ENCODE measurements at places on chromosomes 3 and 15. TPM values are rescaled to one million over a fixed set of nuclear protein-coding genes. Genes with fewer than 3 reads are reported as not detected.
A peak's percentile ranks its signal among the peaks of the same experiment; 100 is the strongest.

The B3GALNT1 gene
- total RNA-seq: 0.47 TPM

The TUSC7 gene
- not detected for total RNA-seq

The IQCF5 gene
- not detected for total RNA-seq

The TMC3 gene
- not detected for total RNA-seq

The ST6GAL1 gene
- total RNA-seq: 179 TPM

The CPA3 gene
- 1.1 TPM for total RNA-seq

The ARGFX gene
- not detected for total RNA-seq

GRCh38 chr15:70767667-70768066, 4.3 kb upstream of the UACA start:
- no peak for DNase-seq
- no peaks in the 10 kb centered on the region for H3K36me3 ChIP-seq
- H3K27ac ChIP-seq: no peak overlapping the region
- H3K4me3 ChIP-seq: no peak overlapping the region

- no peak for DNase-seq
- no peaks in the 10 kb centered on the region for H3K36me3 ChIP-seq
- H3K4me1 ChIP-seq: no peaks in the 10 kb centered on the region
- H3K4me3 ChIP-seq: no peak overlapping the region
- no peaks in the 10 kb centered on the region for H3K27me3 ChIP-seq
These were observed 262.6 kb downstream of the C3orf38 start for GRCh38 chr3:88412346-88412745.

GRCh38 chr15:73383310-73384189, 14.8 kb upstream of the HCN4 start:
- peaks cover 4% of the 10 kb centered on the region for H3K27me3 ChIP-seq
- H3K4me1 ChIP-seq: no peaks in the 10 kb centered on the region
- H3K36me3 ChIP-seq: no peaks in the 10 kb centered on the region
- H3K4me3 ChIP-seq: no peak overlapping the region

DNA sequence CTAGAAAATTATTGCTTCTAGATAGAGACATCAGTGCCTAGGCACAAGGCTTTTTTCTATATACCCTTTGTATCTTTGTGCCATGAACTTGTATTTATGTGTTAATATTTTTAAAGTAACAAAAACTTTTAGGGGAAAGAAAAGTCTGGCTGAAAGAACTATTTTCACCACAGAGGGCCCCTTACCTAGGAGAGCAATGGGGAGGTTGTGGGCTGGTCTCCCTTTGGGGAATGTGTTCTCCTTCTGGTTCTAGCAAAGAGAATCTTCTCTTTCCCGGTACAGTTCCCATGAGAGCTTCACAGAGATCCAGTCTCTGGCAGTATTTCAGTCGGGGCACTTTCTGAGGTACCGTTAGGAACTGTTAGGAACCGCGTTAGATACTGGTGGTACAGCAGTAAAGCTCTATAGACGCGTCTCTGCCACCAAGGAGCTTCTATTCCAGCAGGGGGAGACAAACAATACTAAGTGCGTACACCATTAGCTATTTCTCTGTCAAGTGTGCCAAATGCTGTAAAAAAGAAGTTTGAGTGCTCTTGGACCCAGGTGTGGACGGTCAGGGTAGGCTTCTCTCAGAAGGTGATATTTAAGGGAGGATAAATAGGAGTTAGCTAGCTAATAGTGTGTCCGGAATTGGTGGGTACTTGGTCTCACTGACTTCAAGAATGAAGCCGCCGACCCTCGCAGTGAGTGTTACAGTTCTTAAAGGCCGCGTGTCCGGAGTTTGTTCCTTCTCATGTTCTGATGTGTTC, 4.6 kb upstream of the EPB42 start:
- no peaks in the 10 kb centered on the region for H3K27me3 ChIP-seq
- no peak overlapping the region for H3K4me3 ChIP-seq
- no peak for DNase-seq
- H3K27ac ChIP-seq: no peak overlapping the region

DNA sequence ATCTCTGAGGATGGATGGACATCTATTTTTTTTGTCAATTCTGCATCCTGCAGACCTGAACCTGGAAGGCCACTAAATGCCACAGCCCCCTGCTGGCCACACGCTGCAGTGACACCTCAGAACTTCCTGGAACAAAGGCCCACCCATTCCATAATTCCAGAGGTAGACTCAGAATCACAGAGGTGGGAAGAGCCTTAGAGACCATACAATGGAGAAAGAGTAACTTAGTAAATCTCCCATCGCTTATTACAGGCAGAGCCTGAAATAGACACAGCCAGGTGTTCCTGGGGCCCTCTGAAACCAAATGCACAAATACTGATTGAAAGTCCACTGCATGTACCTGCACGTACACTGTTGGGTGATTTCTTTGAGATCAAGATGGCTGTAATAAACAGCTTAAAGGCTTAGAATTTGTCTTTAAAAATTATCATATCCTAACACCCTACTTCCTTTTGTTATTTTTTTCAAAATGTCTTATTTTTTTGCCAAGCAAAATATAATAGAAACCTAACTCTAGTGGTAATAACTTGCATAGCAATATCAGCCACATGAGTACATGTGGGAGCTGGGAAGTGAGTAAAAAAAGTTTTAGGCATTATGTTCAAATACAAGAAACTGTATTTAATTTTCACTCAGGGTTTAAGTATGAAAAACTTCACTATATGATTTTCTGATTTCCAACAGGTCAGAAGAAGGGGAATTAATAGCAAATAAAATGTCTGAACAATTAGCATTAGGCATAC, 62.7 kb downstream of the EOMES start:
- H3K4me1 ChIP-seq: no peaks in the 10 kb centered on the region
- peak; percentile 9 for DNase-seq
- H3K36me3 ChIP-seq: no peaks in the 10 kb centered on the region
- H3K4me3 ChIP-seq: no peak overlapping the region
- no peak overlapping the region for H3K27ac ChIP-seq
- no peaks in the 10 kb centered on the region for H3K27me3 ChIP-seq

DNA sequence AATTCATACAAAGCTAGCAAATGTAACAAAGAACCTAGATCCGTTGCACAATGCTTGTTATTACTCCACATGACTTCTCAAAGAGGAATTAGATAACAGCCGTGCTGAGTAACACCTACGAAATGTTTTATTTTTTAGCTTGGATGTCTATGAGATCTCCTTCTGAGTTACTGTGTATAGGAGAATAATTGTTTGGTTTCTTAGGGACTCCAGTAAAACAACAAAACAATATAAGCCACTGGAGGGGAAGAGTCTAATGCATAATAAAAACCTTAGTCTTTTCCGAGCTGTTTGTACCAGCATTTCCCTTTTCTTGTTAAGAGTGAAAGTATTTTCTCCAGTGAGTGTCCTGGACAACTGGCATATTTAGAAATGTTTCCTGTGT, 15.6 kb downstream of the SNAP23 start:
- H3K4me3 ChIP-seq: no peak overlapping the region
- DNase-seq: no peak
- H3K4me1 ChIP-seq: no peaks in the 10 kb centered on the region
- no peak overlapping the region for H3K27ac ChIP-seq
- no peaks in the 10 kb centered on the region for H3K27me3 ChIP-seq
- peaks cover 23% of the 10 kb centered on the region for H3K36me3 ChIP-seq

GRCh38 chr3:122349171-122349570, 24.1 kb downstream of the CSTA start:
- H3K27ac ChIP-seq: no peak overlapping the region
- peaks cover 3% of the 10 kb centered on the region for H3K27me3 ChIP-seq
- DNase-seq: no peak
- H3K36me3 ChIP-seq: no peaks in the 10 kb centered on the region

- no peaks in the 10 kb centered on the region for H3K36me3 ChIP-seq
- no peak overlapping the region for H3K4me3 ChIP-seq
- H3K27me3 ChIP-seq: no peaks in the 10 kb centered on the region
These were observed 28.4 kb upstream of the NR2E3 start for GRCh38 chr15:71781965-71782265.

- no peak overlapping the region for H3K27ac ChIP-seq
- H3K4me1 ChIP-seq: no peaks in the 10 kb centered on the region
- no peak for DNase-seq
- no peaks in the 10 kb centered on the region for H3K36me3 ChIP-seq
- H3K4me3 ChIP-seq: no peak overlapping the region
These were observed 66.1 kb upstream of the SMAD3 start for GRCh38 chr15:66999046-66999968.

DNA sequence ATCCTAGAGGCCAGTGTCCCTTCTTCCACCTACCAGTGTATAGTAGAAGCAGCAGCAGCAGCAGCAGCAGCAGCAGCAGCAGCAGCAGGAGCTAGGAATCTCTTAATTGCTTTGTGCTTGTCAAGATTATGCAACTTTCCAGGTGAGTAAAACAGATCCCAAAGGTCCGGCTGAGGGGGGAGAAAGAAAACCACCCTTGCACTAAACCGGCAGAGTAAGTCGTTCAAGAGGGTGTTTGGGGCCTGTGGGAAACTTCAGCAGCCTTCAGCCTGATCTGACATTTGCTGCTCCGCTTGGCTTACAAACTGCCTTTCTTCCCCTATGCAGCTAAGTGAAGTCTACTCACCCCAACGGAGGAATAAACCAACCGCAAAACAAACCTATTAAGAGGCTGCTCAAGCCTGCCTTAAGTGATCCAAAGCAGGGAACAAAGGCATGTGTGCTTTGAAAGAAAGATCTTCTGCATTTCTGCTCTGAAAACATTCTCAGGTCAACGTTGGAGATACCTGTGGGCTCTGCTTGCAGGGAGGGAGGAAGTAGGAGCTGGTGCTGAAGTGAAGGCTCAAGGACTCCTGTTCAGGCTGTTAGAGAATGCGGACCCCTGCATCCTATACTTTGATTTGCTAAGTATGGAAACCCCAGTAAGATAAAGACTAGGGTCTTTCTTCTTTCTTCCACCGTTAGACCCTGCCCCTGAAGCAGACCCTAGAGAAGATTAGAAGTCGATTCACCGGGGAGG, 35.7 kb upstream of the DLG1 start:
- H3K36me3 ChIP-seq: no peaks in the 10 kb centered on the region
- H3K27me3 ChIP-seq: peaks cover 5% of the 10 kb centered on the region
- H3K4me1 ChIP-seq: no peaks in the 10 kb centered on the region
- no peak for DNase-seq
- H3K4me3 ChIP-seq: no peak overlapping the region
- no peak overlapping the region for H3K27ac ChIP-seq

GRCh38 chr3:12489832-12490231, 5.6 kb downstream of the TSEN2 start:
- no peak for DNase-seq
- peaks cover 15% of the 10 kb centered on the region for H3K36me3 ChIP-seq
- peaks cover 6% of the 10 kb centered on the region for H3K4me1 ChIP-seq
- no peak overlapping the region for H3K4me3 ChIP-seq

DNA sequence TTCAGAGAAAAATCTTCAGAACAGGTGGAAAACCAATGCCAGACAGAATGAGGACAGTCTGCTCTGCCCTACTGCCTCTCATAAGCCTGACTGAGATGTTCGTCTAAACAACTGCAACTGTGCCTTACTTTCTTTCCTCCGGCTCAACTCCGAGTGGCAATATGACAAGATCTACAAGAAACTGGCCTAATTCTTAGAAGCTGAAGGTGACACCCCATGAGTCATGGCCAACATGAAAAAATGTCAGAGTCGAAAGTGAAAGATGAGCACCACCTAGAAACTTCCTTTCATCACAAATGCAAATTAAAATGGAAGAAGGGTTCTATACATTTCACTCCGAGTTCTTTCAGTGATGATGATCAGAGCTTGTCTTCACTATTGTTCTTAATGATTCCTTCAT, 12.9 kb downstream of the PCYT1A start:
- peak overlapping the region; percentile 88 for H3K4me3 ChIP-seq
- peaks cover 36% of the 10 kb centered on the region for H3K4me1 ChIP-seq
- peak overlapping the region; percentile 85 for H3K27ac ChIP-seq

DNA sequence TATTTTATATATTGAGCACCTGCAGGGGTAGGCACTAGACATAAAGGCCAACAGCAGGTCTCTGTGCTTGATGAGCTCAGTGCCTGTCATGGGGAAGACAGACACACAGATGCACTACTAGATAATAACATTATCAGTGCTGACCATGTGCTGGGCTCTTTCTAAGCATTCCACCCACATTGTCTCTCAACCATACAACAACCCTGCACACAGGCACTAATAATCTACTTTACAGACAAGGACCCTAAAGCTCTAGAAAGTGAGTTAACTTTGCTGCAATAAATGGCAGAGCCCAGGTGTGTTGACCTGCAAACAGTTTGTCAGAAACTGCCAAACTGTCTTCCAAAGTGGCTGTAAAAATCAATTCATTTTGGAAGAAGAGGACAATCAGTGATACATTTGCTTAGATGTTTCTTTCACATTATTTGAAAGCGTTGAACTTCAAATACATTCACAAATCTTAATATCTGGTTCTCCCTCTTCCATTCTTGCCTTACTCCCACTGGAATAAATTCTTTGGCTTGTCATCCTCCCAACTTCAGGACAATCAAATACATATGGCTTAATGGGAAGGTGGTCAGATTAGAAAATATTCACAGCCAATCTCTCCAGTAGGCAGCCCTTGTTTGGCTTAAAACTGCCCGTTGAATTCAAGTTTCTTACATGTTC, 11.0 kb upstream of the PP2D1 start:
- H3K36me3 ChIP-seq: no peaks in the 10 kb centered on the region
- H3K27me3 ChIP-seq: no peaks in the 10 kb centered on the region
- no peak overlapping the region for H3K4me3 ChIP-seq
- no peak for DNase-seq

DNA sequence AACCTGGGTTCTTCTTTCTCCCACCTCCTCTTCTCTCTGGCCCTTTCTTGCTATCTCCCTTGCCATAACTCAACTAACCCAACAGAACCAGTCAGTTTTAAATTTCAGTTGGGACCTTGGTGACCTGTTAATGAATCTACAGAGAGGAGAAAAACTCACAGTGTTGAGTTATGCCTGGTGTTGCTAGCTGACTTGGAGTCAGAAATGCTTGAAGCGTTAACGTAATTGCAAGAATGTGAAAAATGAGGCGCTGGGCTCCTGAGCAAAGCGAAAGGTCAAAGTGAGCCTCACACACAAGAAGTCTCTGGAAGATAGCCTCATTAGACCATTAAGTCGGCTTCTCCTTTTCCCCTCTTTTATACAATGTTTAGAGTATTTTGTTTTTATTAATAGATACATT, 18.4 kb downstream of the MEIS2 start:
- H3K27ac ChIP-seq: no peak overlapping the region
- no peak for DNase-seq
- H3K4me1 ChIP-seq: no peaks in the 10 kb centered on the region

DNA sequence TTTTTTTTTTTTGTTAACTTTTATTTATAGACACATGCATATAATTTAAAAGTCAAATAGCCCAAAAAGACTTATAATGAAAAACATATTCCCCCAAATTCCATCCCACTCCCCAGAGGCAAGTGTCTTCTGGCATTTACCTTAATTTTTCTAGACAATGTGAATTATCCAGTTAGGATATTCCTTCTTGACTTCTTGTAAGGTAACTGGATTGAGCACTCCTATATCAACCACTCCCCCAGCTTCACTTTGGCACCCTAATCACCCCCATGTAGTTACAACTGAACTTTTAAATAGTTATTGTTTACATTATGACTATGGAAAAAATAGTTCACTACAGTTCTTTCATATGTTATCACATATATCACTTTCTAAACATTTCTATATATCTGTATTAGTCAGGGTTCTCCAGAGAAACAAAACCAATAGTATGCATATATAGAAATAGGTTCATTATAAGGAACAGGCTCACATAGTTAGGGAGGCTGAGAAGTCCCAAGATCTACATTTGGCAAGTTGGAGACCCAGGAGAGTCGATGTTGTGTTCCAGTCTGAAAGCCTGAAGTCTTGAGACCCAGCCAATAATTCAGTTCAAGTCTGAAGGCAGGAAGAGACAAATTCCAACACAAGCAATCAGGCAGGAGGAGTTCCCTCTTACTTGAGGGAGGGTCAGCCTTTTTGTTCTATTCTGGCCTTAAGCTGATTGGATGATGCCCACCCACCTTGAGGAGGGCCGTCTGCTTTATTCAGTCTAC, 175.8 kb downstream of the THSD4 start:
- H3K27me3 ChIP-seq: no peaks in the 10 kb centered on the region
- H3K27ac ChIP-seq: no peak overlapping the region
- no peaks in the 10 kb centered on the region for H3K36me3 ChIP-seq
- no peaks in the 10 kb centered on the region for H3K4me1 ChIP-seq
- no peak overlapping the region for H3K4me3 ChIP-seq
- DNase-seq: no peak

All from CD4-positive, CD25-positive, alpha-beta regulatory T cell (primary cell).